ENCODE measurements at places on chromosomes 3 and 15.

DNA sequence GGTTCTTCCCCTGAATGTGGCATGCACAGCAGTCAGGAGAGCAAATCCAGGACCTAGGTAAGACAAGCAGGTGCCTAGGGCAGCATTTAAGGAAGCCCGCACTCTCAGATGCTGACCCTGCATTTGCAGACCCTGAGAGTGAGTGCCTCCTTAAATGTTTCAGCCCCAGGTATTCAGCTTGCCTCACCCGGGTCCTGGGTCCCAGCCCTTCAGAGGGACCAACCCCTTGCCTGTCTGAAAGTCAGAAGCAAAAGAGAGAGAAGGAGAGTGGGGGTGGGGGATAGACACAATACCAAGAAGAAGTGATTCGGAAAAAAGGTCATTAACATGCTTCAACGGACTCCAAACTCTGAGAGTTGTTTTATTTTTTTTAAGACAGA is 75.0 kb downstream of the MEGF11 start:
- DNase-seq = no peak

DNA sequence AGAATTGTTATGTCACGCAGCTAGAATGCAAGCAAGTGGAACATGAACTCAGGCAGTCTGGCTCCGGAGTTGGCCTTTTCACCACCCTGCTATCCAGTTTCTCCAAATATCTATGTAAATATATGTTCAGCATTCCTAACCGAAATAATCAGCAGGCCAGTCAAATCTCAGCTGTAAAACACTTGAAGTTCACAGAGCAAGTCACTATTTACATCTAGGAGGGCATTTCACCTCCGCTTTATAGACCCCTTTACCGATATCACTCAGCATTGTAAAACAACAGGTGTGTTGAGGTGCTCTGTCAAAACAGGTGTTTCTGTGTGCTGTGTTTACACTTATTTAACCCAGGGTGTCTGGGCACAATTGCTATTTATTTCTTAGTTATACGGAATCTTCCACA is 12.2 kb upstream of the HES1 start:
- no peak for DNase-seq

DNA sequence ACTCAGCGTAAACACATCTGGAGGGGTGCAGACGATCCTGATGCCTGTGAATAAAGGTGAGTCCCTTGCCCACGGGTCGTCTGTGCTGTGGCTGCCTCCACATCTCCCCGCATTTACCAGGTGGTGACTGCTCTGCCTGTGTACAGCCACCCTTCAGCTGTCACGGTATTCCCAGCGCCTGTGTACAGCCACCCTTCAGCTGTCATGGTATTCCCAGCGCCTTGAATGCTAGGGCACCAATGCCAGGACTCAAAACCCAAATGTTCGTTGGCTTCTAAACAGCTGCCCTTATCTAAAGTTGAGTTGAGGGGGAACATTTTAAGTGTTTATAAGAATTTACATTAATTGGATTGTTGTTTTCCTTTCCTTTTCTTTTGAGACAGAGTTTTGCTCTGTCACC is 27.4 kb downstream of the MAP6D1 start:
- no peak for DNase-seq

DNA sequence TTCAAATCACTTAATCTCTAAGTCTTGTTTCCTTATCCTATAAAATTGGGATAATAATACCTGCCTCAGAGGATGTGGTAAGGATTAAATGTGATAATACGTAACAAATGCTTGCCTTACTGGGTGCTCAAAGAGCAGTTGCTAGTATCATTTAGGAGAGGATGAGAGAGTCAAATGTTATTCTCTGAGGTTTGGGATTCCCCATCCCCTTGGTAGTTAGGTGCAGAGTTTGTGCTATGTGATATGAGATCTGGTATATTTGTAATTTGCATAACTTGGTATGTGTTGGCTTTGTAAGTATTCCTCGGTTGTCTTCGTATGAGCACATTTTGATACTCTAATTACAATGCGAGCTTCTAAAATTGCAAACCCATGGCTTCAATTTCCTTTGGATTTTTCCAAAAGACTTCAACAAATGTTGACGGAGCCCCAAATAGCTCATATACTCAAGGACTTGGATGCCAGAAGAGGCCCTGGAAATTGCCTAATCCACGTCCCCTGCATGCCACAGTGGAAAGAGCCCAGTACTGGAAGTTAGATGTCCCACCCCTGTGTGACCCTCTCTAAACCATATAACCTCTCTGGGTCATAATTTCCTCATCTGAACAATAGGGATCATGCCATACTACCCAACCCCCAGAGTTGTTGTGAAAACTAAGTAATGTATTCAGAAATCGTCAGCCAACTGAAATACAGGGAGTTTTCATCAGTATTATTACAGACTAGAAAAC is 85.0 kb downstream of the FBN1 start:
- no peak for DNase-seq

DNA sequence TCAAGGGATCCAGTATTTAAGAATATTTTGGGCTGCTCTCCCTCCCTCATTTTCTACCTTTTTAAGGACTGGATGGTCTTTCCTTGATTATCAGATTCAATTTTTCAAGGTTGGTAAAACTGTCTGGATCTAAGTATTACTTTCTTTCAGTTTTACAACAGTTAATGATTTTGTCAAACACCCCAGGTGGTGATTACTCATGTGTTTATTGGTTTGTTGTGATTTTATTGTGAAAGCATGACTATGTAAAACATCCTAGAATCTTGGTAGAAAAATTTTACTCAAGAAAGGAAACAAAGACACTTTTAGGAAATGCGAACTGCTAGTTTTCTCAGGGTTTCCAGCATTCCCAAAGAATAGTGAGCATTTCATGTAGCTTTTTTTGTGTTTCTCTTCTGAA is 7.3 kb downstream of the GTF2E1 start:
- DNase-seq = no peak

- peak; percentile 78 for DNase-seq
These were observed 27.6 kb downstream of the ZNF589 start for GRCh38 chr3:48268381-48268935.

DNA sequence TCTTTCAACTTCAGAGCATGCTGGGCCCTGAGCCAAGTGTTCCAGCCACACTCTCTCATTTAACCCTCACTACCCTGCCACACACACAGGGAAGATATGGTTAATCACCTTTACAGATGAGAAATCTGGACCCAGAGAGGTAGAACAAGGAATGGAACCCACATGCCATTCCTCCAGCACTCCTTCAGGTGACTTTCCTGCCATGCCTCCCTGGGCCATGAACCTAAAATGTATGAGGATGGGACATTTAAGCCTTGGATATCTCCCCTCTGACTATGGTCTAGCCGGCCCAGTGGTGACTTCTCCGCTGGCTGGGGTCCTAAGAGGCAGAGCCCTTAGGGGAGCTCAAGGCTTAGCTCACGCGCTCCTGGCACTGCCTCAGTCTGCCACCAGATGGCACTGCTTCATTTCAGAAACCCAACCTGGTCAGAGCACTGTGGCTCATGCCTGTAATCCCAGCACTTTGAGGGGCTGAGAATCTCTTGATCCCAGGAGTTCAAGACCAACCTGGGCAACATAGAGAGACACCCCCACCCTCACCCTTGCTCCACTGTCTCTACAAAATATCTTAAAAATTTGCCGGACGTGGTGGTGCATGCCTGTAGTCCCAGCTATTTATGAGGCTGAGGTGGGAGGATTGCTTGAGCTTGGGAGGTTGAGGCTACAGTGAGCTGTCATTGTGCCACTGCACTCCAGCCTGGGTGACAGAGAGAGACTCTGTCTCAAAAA is 2.2 kb upstream of the DCAF1 start:
- peak; percentile 50 for DNase-seq

DNA sequence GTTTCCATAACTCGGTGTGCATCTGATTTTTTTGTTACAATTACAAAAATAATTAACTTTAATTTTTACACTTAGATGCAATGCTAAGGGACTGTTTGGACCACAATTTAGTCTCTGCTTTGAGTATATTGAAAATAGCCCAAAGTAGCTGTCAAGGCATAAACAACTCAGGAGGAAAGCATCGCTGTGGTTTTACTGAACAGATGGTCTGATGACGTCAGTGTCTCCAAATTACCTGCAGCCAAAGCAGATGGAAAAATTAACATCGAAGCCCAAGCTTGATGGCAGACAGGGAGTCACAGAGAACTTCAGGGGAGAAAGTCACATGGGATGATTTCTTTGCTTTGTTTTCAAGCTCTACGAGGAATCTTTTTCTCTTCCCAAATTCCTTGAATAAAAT is 83.1 kb upstream of the PLCL2 start:
- DNase-seq = no peak
